ENCODE measurements at places on chromosomes 5 and 9. TPM values are rescaled to one million over a fixed set of nuclear protein-coding genes. Genes with fewer than 3 reads are reported as not detected.

DNA sequence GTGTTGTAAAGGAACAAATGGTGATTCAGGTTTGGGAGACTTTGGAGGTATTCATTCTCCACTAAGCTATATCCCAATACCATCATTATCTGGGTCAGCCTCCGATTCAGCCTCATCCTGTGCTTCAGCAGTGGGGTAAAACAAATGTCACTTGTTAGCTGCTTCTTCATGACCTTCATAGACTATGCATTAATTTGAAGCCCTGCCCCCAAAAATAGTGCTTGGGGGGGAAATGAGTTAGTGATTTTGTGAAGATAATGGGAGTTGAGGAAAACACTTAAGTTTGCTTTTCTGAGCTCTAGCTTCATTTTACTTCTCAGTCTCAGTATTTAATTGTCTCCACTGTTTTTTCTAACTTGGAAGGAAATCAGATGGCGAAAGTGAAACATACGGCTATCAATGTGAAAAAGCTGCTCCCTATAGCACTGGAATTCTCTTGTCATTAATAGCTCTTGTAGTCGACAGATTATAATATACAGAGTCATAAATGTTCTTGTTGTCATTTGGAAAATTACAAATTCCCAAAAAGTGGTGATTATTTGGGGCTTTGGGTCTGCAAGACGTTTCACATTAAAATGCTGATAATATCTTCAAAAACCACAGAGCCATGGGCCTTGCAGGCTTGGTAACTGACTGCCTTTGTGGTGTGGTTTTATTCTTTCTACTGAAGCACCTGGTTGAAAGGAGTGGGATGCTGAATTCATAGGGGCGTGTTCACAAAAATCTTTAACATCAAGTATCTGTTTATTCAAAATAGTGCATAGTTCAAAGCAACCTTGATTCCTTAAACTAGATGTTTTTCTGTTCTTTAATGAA lies 40.0 kb downstream of the PIK3R1 start:
- no peak for DNase-seq

- DNase-seq: no peak
Observed at GRCh38 chr5:34772267-34773098, 66.5 kb upstream of the TTC23L start.

DNA sequence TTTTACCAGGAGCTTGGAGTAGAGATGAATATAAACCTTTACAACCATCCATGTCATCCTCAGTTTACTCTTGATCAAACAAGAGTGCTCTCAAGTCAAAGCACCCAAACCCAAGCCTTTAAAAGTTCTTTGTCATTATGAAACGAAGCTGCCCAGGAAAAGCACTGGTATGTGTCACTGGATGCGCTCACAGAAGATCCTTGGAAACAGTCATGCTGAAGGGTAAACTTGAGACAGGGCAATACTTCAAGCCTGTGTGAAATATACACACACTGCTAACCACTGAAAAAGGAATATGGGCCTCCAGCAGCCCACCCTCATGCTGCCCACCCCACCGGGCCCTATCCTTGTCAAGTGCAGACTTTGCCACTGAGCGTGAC lies 84.5 kb downstream of the PRRT1B start:
- DNase-seq: no peak

GRCh38 chr9:74847478-74848152 lies 40.1 kb downstream of the TRPM6 start:
- DNase-seq: no peak

- no peak for DNase-seq
Observed at GRCh38 chr9:36100532-36100931, 36.0 kb upstream of the GLIPR2 start.

DNA sequence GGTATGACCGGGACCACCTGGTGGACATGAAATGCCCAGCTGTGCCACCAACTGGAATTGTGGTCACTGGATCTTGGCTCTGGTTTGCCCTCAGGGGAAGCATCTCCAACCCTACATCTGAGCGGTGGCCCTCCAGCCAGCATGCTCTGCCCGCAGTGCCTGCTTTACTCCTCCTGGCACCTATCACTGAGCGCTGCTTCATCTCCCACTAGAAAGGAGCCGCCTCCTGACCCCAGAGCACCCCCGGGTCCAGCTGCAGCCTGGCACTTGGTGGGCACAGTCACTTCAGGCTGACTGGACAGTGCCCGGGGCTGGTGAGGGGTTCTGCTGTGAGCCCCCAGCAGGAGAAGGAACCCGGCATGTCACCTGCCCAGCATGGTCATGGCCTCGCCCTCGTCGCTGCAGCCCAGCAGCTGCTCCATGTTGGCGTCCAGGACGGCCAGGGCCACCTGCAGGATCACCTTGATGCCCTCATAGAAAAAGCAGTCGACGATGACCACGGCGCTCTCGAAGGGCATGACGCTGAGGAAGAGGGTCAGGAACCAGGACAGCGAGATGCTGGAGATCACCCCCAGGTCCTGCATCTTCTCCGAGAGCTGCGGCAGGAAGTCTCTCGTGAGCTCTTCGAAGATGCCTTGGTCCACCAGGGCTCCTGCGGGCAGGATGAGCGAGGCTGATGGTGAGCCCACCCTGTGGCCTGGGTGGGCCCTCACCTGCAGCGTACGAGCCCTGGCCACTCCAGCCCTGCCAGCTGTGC lies 16.1 kb upstream of the MRNIP start:
- DNase-seq: no peak

GRCh38 chr5:89255845-89256463 lies 373.0 kb upstream of the MEF2C start:
- no peak for DNase-seq

GRCh38 chr9:78009186-78009585 lies 22.4 kb downstream of the GNAQ start:
- DNase-seq: no peak

GRCh38 chr5:54177058-54177457 lies 133.3 kb downstream of the ARL15 start:
- DNase-seq: no peak

DNA sequence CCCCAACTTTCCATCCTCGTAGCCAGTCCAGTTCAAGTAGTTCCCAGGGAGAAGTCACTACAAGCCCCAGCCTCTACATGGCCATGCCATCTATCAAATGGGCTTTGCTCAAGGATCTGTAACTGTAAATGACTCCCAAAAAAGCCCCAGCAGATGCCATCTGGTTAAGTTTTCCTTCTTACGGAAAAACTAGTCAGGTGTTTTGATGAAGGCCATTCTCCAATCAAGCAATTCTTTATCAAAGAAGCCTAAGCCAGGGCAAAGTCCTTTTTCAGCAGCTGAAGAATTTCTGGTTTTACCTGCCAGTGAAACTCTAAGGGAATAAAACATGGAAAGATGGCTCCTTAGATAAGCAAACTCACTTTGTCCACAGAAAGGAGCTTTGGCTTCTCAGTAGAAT lies 21.9 kb upstream of the ZNF622 start:
- no peak for DNase-seq

- DNase-seq: peak; percentile 52
Observed at GRCh38 chr5:13987843-13988464, 43.5 kb upstream of the DNAH5 start.

DNA sequence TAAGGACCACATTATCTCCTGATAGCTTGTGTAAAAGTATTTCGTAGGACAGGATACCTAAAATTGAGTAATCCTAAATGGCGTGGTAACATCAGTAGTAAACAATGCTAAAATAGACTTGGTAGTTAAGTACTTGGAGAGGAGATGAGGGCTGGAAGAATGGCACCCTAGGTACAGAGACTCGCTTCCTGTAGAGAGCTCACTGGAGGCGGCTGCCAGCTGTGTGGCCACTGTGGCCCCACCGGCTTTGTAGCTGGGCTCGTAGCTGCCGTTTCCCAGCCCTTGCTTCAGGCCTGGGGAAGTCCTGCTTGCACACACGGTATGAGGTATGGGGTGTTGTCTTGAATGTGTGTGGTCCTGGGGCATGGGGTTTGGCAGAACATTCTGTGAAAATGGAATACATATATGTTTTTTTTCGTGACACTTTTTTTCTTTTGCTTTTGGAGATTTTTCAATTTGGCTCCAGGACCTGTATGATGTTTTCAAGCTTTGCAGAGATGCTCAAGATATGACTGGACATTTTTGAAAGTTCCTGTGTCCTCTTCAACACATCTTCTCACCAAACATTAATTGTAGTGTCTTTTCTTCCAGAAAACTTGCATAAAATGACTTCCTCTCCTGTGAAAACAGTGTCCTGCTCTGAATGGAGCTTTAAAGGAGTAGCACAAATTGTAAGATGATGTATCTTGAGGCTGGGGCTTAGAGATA lies 58.0 kb downstream of the RCL1 start:
- no peak for DNase-seq

- DNase-seq: no peak
Observed at GRCh38 chr5:1523480-1523792, 324 bp downstream of the LPCAT1 start.

DNA sequence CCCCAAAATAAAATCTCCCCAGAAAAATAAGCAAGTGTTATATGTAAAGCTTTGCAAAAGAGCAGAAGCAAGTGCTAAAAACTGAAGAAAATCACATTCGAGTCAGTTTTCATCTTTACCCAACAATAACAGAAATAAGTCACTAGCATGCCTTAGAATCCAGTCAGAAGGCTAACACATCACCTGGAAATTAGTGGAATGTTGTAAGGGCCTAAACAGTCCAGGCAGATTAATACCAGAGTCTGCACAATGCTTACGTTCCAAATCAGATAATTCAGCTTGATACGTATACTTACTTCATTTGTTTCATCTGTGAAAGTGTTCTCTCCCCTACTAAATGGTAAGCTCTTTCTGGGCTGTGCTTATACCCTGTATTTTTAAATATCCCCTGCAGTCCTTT lies 42.7 kb downstream of the SUSD1 start:
- DNase-seq: no peak

DNA sequence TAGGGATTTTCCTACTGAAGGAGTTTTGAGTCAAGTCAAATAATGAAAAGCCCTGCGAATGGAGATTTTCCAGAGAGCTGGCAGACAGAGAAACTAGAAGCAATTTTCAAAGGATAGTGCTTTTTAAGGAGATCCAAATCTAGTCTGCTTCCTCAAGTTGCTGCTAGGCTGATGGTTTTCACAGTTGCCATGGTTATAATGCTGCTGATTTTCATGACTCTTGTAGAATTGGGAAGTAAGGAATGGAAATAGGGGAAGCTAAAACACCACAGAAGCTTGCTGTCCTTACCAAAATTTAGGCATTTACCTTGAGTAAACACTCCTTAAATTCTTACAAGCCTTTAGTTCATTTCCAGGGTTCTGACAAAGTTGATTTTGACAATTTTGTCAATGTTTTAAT lies 30.1 kb upstream of the HAPLN1 start:
- no peak for DNase-seq

- DNase-seq: no peak
Observed at GRCh38 chr9:31275419-31275818, 1109.0 kb upstream of the ACO1 start.

GRCh38 chr5:170278611-170279458 lies 18.7 kb downstream of the LCP2 start:
- DNase-seq: peak; percentile 29

- DNase-seq: no peak
Observed at GRCh38 chr9:114231719-114232449, 76.5 kb downstream of the COL27A1 start.

DNA sequence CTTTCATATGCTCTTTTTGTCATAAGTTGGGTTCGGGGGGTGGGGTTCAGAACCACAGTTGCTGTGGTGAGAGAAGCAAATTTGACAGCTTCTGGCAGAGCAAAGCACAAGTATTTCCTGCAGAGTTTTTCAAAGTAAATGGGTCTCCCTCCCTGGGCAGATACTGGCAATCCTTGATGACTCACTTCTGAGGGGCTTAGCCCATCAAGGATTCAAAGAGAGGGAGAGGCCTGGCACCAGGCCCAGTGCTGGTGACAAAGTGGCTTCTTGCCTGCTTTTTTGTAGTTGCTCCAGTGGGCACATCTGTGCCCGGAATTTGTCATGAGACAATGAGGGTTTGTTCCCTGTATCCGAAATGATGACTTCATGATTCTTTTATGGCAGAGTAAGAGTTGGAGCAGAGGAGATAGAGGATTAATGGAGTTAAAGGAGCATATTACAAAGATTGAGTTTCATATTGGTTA lies 46.6 kb upstream of the TNC start:
- peak; percentile 5 for DNase-seq

- no peak for DNase-seq
Observed at GRCh38 chr9:109466623-109467590, 31.2 kb downstream of the PTPN3 start.

- no peak for DNase-seq
Observed at GRCh38 chr9:90770182-90770738, 31.4 kb upstream of the SYK start.

DNA sequence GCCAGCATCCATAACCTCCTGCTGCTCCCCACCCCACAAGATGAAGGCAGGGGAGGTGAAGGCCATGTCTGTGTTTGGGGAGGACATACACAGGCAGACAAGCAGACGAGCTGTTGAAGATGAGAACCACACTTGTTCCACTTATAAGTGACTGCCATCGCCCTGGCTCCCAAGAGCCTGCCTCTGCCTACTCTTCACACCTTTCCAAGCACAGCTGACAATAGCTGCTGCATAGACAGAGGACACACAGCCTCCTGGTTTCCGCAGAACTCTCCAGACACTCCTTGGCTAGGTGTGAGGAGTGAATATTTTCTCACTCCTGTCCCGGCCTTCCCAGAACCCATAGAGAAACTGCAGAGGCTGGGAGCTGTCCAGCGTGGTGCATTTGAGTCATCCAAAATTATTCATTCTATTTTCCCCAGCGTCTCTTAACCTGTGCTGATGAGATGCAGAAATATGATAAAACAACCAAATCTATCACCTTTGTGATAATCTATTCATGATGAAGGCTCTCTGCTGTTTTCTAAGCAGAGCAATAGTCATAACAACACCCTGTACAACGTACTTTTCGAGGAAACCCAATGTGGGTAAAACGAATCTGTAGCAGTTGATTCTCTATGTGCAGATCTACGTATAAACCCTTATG lies 24.7 kb downstream of the KLF9 start:
- DNase-seq: peak; percentile 37

MSMP gene
- total RNA-seq: not detected

TSSK1B gene
- total RNA-seq: not detected

LOX gene
- total RNA-seq: 34.2 TPM

RGMB gene
- 25.3 TPM for total RNA-seq

PCDHB7 gene
- 0.67 TPM for total RNA-seq

REEP2 gene
- 0.54 TPM for total RNA-seq

RABGAP1 gene
- total RNA-seq: 115 TPM

TYRP1 gene
- 0.27 TPM for total RNA-seq

IFNK gene
- not detected for total RNA-seq
